NCI-H82 (cell line): ENCODE measurements at places on chromosomes 6 and 20.

DNA sequence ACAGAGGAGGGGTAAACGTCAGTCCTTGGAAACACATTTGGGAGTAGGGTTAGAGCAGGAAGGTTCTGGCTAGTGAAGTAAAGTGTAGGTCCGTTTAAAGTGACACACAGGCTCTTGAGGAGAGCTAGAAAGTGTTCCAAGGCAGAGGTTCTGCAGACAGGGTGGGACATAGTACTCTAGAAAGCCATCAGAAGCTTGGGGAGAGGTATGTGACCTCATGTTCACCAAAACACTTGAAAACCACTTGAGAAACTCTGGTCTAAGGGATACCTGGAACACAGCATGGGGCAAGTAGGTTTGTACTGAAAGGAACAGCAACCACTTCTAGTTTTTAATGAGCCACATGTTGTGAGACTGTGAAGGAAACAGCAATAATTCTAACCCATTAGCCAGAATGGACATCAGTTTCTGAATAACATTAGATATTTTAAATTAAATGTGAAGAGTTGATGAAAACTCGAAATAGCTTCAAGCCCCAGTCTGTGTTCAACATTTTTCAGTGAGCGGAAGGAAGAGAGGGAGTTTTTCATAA, 49.0 kb downstream of the SOBP start:
- no peak for DNase-seq

DNA sequence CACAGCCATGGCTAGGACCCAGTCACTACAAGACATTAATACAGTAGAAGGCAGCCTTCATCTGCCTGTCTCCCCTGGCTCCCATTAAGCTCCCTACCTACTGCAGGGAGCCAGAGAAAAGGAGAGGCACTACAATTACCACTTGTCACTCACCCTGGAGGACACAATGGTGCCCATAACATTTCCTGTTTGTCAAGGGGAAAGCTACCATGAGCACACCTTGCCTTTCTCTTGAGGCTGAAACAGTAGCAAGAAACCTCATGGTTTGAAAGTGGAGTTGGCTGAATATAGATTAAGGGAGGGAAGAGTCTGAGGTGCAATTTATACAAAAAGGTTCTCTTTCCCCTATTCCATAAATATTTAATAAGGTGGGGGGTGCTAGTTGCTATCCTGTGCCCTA, 27.9 kb downstream of the STK38 start:
- DNase-seq = no peak

- peak; percentile 65 for DNase-seq
These were observed 1.4 kb downstream of the PIM1 start for GRCh38 chr6:37171201-37171969.

DNA sequence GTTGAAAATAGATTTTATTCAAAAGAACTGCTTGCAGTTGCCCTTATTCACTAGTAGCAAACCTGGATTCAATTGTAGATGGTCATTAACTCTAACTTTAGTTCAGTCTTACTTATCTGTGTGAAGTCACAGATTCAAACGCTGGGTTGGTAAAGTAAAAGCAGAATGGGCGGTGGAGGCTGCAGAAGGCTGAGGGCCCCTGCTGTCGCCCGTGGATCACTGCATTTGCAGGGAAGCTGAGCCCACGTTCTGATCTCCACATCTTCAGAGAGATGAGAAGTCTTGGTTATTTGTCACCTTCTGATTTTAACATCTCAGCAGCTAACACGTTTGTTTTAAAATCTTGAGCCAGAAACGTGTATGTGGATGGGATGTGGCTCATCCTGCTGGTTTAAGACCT, 75.1 kb downstream of the SNX9 start:
- DNase-seq = peak; percentile 11

DNA sequence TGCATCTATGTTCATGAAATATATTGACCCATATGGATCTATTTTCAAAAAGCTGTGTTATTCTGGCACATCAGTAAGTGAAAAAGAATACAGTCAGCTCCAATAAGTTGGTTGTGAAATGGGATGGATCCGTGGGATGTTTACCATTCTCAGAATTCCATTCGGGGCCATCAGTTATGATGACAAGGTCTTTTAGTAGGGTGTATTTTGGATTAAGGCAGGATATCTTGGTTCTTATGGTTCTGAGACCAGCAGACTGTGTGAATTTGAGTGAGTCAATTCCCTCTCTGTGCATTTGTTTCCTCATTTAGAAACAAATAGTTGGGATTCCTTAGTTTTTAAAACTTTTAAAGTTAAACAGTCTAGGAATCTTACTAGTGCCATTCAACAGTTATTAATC, 287.4 kb downstream of the CD109 start:
- DNase-seq = no peak

- no peak for DNase-seq
These were observed 313.1 kb downstream of the CLVS2 start for GRCh38 chr6:123309130-123309529.

DNA sequence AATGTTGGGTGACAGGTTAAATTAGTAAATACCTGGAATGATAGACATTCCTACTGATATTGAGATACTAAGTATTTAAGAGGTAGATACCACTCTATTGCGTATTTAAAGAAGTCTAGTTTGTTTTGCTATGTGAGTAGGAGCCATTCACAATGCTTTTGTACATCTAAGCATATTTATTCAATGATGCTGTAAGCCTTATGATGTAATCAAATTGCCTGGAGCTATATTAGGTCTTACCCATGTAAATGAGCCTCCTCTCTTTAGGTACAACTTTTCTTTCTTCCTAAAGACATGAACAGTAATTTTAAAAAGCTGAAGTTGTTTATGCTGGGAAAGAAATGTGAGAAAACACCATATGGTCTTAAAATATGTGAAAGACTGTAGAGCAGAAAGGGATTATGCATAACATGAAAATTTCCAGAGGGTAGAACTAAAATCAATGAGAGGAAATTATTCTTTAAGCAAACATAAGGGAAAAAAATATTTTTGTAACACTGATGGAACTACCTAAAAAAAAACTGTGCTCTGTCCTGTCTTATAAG, 526.7 kb downstream of the EPHA7 start:
- no peak for DNase-seq

- peak; percentile 87 for DNase-seq
These were observed 56.0 kb downstream of the OTOR start for GRCh38 chr20:16803965-16804792.

DNA sequence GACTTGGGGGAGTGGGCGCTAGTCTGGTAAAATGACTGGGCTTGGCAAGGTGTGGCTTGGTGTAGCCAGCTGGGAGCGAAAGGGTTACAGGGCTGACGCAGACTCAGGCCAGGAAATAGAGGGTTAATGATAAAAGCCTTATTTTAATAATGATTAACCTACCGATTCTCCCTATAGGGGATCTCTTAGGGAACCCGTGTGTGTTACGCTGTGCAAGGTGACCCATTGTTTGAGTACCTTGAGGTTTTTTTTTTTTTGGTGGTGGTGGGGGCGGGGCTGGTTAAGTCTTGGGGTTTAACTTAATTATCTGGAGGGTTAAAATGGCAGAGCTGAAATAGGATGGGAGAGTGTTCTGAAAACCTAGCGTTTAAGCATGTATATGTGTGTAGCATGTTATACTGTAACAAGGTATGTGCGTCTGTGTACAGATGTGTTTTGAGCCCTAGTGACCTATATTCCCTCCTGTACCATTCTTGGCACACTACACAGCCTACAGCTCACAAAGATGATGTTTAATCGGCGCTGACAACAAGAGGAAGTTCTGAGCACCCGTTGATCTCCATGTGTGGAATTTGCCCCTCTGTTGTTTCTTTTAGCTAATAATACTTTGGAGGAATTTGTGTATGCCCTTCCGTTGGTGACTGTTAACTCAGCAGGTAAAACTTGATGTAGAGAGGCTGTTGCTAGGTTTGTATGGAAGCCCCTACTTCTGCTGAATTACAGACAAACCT, 1.3 kb downstream of the CARMIL1 start:
- peak; percentile 64 for DNase-seq

- peak; percentile 12 for DNase-seq
These were observed 469.8 kb upstream of the SOX4 start for GRCh38 chr6:21123507-21124436.

- no peak for DNase-seq
These were observed 12.1 kb upstream of the CNKSR3 start for GRCh38 chr6:154522576-154522975.

GRCh38 chr20:47929368-47930115, 144.3 kb upstream of the SULF2 start:
- DNase-seq = peak; percentile 70

GRCh38 chr6:22980446-22980845, 411.1 kb downstream of the HDGFL1 start:
- DNase-seq = peak; percentile 47

GRCh38 chr6:140445474-140446004, 1071.1 kb upstream of the CITED2 start:
- DNase-seq = no peak

- DNase-seq = no peak
These were observed 60.5 kb upstream of the SAMD5 start for GRCh38 chr6:147447835-147448611.

- DNase-seq = no peak
These were observed 105.6 kb downstream of the BTBD3 start for GRCh38 chr20:12023194-12023795.

DNA sequence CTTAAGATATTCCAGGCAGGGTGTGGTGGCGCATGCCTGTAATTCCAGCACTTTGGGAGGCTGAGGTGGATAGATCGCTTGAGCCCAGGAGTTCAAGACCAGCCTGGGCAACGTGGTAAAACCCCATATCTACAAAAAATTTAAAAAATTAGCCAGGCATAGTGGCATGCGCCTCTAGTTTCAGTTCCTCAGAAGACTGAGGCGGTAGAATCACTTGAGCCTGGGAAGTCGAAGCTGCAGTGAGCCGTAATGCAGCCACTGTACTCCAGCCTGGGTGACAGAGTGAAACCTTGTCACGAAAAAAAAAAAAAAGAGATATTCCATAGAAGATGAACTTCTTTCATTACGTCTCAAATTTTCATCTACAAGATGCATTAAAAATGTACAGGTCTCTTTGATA, 46.7 kb upstream of the ISM1 start:
- DNase-seq = no peak

GRCh38 chr6:106056060-106056745, 29.9 kb upstream of the PRDM1 start:
- peak; percentile 39 for DNase-seq

GRCh38 chr6:39197521-39197920, 31.8 kb downstream of the KCNK5 start:
- DNase-seq = no peak

- peak; percentile 75 for DNase-seq
These were observed 24.6 kb downstream of the DLL1 start for GRCh38 chr6:170266061-170266825.

DNA sequence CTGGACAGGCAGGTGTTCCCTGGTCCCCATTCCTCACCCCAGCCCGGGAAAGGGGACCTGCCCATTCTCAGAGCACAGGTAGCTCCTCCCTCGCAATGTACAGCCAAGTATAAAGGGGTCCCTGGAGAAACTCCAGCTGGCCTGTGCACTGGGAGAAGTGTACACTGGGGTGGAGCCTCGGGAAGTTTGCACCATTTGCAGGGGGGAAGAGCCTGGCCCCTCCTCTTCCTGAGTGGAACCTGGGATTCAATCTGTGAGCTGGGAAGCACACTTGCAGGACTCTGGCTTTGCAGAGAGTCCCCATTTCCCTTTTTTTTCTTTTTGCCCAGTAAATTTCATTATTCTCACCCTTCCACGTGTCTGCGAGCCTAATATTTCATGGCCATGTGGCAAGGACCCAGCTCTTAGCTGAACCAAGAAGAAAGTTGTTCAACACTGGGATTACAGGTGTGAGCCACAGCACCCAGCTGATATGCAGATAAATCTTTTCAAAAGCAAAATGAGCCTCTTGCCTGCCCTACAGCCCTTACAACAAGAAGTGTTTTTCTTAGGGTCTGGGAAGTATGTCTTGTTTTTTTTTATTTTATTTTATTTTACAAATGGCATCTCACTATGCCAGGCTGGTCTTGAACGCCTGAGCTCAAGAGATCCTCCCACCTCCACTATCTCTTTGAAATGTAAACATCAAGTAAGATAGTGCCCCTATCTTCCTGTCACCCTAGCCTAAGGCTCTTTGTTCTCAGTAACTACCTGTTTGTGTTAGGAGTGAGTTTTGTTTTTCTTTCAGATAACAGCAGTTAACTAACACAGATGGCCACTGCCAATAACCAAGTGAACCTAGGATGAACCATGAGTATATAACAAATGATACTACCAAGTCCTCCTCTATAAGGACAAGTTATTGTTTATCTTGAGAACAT, 9.3 kb upstream of the RNGTT start:
- no peak for DNase-seq

GRCh38 chr20:50820515-50821256, 25.8 kb downstream of the BCAS4 start:
- DNase-seq = no peak

DNA sequence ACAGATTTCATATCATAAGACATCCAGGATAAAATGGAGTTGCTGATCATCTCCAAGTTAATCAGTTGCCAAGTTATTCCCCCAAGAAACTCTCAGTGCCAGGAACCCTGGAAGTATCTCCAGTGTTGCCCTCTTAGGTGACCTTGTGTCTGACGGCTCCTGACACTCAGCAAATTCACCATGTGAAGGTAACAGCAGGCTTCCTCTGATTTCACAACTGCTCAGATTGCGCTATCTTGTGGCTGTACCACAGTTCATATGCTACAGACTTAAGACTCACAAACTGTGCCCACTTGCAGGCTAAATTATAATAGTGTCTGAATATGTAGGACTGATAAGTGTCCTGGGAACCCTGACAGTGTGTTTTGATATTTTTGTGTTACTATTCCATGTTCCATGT, 186.6 kb upstream of the OPRM1 start:
- DNase-seq = no peak

DNA sequence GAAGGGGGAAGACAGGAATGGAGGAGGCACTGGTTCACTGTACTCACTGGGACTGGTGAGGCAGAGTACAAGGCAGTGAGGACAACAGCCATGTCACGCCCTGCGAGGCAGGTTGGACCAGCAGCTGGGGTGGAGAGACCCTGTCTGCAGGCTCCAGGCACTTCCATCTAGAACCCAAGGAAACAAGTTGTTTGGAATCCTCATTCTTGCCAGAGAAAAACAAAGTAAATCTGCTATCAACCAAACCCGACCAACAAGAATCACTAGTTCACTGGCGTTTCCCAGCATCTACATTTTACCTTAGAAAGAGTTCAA, 98.5 kb upstream of the CDYL start:
- DNase-seq = no peak

- no peak for DNase-seq
These were observed 190.6 kb upstream of the SASH1 start for GRCh38 chr6:148151896-148152643.

- no peak for DNase-seq
These were observed 222.9 kb downstream of the EPHA7 start for GRCh38 chr6:93196406-93196970.

GRCh38 chr6:111406200-111406721, 76.8 kb downstream of the REV3L start:
- DNase-seq = peak; percentile 7

DNA sequence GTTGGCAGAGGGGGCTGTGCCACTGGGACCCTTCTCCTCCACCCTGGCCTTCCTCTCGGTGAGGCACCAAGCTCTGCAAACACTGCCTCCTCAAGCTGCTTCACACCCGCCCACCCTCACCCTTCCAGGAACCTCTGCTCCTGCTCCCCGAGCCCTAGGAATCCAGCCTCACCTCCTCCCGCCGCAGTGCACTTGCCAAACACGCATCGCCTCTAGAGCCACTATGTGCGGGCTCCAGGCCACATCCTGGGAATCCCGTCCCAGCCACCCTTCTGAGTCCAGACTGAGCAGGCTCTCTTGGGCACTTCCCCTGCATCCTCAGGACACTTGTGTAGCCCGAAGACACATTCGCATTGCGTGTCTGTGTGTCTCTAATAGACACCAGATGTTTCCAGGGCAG, 18.5 kb downstream of the PSMG4 start:
- DNase-seq = no peak

- DNase-seq = no peak
These were observed 35.0 kb upstream of the ENTPD6 start for GRCh38 chr20:25160467-25160866.
